ENCODE measurements at places on chromosomes 6 and 20.
A peak's percentile ranks its signal among the peaks of the same experiment; 100 is the strongest.

- no peak for DNase-seq
Observed at GRCh38 chr6:44735630-44735963, 348.1 kb downstream of the CDC5L start.

DNA sequence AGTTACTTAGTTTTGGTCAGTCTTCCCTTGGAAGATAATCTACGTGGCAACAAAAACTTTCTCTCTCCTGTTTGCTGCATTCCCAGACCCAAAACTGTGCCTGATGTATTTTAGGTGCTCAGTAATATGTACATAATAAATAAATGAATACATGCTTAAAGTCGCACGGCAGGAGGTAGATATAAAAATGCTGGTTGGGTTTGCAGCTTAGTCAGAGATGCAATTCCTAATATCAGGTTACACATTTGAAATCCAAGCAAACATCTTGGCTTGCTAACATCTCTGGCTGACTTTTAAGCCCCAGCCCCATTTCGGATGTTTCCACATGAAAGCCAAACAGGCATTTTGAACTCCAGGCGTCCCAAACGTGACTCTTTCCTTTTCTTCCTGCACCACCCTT lies 91.0 kb downstream of the KCNQ5 start:
- no peak for DNase-seq

GRCh38 chr6:143451531-143451930 lies 926 bp downstream of the PEX3 start:
- no peak for DNase-seq

- DNase-seq, result no peak
Observed at GRCh38 chr20:13898012-13898612, 92.3 kb downstream of the SEL1L2 start.

GRCh38 chr20:36101192-36101591 lies 53.3 kb upstream of the EPB41L1 start:
- no peak for DNase-seq

DNA sequence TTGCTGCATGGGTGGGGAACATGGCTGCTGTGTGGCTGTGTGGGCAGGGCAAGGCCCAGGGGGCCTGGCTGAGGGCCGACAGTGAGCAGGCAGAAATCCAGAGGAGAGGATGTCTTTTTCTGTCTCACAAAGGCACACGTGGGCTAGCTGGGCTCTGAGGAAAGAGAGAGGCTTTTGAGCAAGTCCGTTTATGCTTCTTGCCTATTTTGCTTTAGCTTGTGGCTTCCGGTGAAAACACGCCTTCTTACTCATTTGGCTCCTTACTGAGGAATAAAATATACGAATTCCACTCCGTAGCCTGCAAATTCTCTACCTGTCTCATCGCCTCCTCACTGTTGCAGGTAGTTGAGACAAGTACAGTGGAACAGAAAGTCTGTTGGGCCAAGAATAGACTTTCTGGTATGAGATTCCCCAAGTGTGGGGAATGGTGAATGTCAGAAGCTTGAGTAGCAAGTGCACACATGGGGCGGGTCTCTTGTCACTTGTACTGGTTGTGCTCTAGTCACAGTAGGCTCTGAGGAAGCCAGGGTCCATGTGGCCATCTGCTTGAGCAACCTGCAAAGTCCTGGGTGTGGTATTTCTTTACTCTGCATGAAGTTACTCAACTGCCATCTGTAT lies 28.4 kb downstream of the WRNIP1 start:
- peak; percentile 27 for DNase-seq

- no peak for DNase-seq
Observed at GRCh38 chr6:149095842-149096241, 221.7 kb upstream of the TAB2 start.

GRCh38 chr6:130366107-130367005 lies 539 bp downstream of the TMEM200A start:
- DNase-seq, result peak; percentile 32

DNA sequence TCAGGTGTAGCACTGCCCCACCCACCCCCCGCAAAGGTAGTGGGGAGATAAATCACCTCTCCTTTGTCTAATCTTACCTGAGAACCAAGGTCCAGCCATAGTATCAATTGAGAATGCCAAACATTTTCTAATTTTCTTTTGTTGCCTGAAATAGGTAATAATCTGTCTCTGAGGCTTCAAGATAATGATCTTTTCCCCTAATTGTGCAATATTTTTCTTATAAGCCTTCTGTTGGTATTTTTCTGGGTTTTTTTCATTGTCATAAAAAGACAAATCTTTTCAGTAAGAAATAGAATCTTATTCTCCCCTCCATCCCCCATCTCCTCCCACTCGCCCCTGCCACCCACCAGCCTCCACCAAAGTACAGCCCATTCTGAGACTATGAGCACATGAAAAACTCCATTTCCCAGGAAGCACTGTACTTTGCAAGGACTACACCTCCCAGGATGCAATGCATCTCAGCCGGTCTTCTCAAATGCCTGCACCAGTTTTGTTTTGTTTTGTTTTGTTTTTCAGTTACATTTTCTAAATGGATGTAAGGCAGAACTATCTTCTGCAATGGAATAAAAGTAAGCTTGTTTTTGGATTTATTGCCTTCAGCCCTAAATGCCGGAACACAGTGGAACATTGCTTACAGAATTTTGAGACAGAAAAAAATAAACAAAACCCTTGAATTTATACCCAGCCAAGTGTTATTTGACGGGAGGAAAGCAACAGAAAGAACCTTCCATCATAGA lies 268.0 kb downstream of the TFAP2A start:
- DNase-seq, result peak; percentile 14

All from midbrain (tissue), 1 donor.